ENCODE measurements at places on chromosomes 1 and 21.

GRCh38 chr1:181714428-181714827, 231.1 kb downstream of the CACNA1E start:
- DNase-seq = no peak

DNA sequence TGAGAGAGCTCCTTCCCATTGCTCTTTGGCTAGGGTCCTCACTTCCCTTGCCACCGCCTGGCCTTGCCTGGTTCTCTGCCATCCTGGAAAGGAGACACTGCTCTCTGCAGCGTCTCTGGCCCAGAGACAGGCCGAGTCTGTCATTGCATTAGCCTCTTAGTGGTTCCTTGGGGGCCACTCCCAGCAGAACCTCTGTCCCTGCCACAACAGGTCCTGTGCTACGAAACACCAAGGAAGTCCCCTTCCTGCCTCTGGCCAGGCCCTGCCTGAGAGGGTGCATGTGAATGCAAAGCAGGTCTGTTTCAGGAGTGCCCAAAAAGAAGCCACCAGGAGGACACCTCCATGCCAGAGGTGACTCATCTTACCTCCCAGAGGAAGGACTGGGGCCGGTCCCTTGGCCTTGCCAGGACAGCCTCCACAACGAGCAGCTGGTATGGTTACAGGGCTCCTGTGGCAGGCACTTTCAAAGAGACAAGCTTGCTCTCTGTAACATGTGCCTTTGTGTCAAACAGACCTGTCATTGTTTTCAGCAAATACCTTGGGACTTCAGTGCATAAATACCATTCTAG, 59.6 kb downstream of the VPS26C start:
- DNase-seq = no peak

DNA sequence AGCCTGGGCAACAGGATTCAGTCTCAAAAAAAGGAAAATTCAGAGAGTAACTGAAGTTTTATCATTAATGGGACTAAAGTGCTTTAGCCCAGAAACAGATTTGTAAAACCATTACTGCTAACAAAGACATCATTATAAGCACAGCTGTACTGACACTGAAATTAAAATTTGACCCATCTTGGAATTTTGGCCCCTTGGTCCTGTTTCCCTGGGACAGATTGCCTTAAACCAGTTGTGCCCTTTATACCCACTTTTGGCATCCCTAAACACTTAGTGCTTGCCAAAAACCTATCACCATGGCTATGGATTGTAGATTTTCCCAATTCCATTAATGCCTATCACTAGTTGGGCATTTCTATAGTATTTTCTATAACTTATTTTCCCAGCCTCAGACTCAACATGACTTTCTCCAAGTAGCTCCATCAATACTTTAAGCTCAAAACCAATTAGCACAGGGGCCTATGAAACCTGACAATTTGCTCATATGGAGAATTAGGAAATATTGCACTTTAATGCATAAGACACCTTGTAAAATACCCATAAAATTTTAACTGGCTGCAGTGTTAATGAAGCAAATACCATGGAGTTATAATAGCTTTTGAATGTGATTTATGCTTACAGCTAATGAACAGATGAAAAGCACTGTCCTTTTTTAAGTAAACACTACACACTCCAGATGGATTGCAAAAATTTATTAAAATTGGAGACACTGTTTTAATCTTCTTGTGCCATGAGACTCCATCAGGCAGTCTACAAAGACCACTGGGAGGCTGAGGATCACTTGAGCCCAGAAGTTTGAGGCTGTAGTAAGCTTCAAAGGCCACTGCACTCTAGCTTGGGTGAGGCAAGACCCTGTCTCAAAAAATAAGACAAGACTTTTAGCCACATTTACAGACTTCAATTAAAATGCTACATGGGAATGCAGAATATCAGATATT, 4.3 kb downstream of the GAS5 start:
- DNase-seq = peak; percentile 60

GRCh38 chr1:186152620-186153239, 222.3 kb downstream of the TPR start:
- DNase-seq = no peak

DNA sequence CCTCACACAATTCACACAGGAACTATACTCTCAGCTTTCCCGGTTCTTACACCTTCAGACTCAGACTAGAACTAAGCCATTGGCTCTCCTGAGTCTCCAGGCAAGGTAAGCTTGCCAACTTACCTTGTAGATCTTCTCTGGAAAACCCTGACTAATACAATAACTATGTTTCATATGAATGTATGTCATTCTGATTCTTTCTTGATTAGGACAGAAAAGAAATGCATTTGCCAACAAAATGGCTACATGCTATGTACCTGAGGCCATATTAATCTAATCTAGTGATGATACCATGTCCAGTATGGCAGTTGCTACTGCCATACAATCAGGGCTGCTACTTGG, 9.8 kb upstream of the ZSWIM5 start:
- no peak for DNase-seq

DNA sequence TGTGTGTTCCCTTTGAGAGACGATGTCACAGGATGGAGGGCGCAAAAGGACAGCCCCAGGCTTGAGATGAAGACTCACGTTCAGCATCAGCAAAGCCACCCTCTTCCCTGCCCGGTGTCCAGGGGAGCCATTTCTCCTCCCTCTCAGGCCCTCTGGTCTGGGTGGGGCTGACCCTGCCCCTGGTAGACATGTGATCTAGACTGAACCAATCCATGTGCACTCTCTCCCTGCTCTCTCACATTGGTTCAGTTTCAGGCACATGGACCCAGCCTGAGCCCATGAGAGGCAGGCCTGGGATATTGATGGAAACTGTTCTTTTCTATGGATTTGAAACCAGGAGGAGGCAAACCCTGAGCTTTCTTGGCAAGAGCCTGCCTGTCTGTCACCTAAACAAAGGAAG, 115.6 kb upstream of the IGSF21 start:
- no peak for DNase-seq

Measured in NAMALWA (cell line).